NCI-H2081 treated with DMSO at 0.1 percent for 48 hours (cell line): ENCODE measurements at places on chromosomes 13 and 19.

DNA sequence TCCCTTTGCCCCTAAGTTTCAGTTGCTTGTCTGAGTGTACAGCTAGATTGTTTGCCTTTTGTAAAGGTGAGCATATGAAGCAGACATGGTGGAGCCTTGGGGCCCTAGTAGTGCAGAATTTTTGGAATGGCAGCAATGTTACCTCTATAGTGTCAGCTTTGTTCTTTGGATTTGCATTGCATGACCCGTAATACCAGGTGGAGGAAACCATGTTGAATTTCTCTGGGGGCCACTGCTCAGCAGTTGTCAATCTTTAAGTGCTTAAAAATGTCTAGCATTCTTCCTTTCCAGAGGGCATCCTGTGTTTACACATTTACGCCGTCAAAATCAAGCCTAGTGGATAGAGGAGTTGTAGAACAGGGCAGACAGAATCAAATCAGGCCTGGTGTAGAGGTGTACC, 303.3 kb downstream of the ATP8A2 start:
- no peak for DNase-seq

- no peak for DNase-seq
These were observed 347.2 kb downstream of the ZNF536 start for GRCh38 chr19:30719189-30719998.

DNA sequence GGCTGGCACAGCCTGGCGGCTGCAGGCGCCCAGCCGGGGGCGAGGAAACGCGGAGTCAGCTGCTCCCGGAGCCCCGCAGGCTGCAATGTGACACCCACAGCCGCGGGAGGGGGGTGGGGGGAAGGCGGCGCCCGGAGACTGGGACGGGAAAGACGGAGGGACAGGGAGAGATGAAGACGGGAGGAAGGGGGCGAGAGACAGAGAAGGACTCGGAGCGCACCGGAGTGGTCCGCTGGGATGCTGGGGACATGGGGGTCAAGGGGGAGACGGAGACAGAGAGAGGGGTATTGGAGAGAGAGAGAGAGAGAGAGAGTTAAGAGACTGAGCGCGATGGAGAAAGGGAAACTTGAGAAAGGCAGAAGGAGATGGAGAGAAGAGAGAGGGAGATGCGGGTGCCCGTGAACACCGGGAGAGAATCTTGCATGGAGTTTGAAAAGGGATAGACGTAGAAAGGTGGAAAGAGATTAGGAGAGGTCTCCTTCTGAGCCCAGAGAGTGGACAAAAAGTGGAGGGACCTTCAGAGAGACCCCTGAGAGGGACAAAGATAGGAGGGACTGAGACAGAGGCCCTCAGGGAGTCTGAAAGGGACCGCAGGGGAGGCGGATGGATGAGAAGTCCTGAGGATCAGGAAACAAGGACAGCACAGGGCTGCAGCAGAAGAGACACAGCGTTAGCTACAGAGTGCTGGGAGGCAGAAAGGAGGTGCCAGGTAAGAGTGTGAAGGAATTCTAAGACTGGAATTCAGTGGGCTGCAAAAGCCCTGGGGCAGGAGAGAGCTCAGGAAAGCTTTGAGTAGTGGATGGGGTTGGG, 1.0 kb downstream of the SCN1B start:
- DNase-seq = no peak

DNA sequence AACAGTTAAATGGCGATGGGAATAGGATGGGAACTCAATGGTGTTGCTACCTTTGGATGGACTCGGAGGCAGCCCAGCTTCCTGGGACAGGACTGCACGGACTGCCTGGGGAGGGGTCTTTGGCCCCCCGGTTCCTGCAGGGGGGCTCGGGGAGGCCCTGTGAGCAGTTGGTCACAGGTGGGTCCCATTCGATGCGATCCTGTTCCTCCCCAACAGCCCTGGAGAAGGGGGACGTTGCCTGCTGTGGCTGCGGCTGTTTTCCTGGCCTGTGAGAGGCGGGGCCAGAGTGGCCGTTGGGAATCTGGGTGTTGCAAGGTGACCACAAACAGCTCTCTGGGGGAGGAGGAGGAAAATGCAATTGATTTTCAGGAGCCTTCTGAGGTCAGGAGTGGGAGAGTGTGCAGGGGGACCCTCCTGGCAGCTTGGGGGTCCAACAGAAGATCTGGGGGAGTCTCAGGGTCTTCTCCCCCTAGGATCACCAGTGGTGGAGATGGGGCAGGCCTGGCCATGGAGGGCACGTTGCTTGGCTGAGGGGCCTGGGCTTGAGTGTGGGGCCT, 1.9 kb upstream of the PLPPR3 start:
- no peak for DNase-seq

DNA sequence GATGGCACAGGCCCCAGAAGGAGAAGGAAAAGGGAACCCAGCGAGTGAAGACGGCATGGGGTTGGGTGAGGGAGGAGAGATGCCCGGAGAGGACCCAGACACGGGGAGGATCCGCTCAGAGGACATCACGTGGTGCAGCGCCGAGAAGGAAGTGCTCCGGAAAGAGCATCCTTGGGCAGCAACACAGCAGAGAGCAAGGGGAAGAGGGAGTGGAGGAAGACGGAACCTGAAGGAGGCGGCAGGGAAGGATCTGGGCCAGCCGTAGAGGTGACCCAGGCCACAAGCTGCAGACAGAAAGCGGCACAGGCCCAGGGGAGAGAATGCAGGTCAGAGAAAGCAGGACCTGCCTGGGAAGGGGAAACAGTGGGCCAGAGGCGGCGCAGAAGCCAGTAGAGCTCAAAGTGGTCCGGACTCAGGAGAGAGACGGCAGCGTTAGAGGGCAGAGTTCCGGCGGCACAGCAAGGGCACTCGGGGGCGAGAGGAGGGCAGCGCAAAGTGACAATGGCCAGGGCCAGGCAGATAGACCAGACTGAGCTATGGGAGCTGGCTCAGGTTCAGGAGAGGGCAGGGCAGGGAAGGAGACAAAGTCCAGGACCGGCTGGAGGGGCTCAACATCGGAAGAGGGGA, 1.1 kb downstream of the PPP1R12C start:
- DNase-seq = no peak

DNA sequence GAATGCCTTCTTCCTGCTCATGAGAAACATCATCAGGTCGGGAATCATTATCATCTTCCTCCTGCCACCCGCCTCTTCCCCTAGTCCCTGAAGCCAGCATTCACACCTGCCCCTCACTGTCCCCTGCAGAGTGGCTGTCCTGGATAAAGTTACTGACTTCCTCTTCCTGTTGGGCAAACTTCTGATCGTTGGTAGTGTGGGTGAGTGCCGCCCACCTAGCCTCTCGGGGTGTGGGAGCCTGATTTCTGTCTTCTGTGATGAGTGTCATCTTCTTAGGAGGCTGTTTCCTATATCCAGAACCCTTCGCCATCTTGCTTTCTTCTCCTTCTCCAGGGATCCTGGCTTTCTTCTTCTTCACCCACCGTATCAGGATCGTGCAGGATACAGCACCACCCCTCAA, 12.5 kb downstream of the SLC44A2 start:
- no peak for DNase-seq

- no peak for DNase-seq
These were observed 98.4 kb upstream of the RAP2A start for GRCh38 chr13:97335488-97336134.

DNA sequence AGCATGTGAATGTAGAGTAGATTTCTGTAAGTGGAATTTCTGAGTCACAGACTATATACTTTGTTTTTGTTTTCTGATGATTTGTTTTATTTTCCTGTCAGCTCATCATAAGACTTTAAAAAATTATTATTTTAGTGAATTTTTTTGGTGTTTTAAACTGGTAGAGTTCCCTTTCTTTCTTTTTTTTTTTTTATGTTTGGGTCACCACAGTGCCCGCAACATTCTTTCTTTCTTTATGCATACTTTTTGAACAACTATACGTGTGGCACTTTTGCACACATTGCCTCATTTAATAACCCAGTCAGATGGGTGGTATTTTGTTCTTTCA, 46.0 kb downstream of the WDFY2 start:
- DNase-seq = no peak

- no peak for DNase-seq
These were observed 13.6 kb downstream of the TNFSF13B start for GRCh38 chr13:108283110-108283509.

- peak; percentile 89 for DNase-seq
These were observed at the start of gene RAB8A for GRCh38 chr19:16111160-16111908. Gene RAB8A, plus strand, starts transcription at chr19:16111889. Its CDS starts 13 bp downstream, at chr19:16111902.

GRCh38 chr13:95182570-95183265, 118.5 kb downstream of the ABCC4 start:
- DNase-seq = no peak

DNA sequence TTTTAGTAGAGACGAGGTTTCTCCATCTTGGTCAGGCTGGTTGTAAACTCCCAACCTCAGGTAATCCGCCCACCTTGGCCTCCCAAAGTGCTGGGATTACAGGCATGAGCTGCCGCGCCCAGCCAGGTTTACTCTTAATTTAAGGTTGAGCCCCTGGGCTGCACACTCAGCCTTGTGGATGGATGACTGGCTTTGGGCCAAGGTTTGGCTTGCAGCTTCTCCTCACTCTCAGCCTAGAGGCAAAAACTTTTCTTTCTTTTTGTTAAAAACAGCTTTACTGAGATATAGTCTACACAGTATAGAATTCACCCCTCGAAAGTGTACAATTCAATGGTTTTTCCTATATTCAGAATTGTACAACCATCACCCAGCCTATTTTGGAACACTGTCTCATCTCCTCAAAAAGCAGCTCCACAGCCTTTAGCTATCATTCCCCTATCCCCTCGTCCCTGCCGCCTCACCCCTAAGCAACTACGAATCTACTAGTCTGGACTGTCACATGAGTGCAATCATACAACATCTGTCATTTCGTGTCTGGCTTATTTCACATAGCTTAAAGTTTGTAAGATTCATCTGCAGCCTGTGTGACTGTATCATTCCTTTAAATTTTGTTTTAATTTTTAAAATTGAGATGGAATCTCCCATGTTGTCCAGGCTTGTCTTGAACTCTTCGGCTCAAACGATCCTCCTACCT, 14.5 kb upstream of the TSPAN16 start:
- no peak for DNase-seq

DNA sequence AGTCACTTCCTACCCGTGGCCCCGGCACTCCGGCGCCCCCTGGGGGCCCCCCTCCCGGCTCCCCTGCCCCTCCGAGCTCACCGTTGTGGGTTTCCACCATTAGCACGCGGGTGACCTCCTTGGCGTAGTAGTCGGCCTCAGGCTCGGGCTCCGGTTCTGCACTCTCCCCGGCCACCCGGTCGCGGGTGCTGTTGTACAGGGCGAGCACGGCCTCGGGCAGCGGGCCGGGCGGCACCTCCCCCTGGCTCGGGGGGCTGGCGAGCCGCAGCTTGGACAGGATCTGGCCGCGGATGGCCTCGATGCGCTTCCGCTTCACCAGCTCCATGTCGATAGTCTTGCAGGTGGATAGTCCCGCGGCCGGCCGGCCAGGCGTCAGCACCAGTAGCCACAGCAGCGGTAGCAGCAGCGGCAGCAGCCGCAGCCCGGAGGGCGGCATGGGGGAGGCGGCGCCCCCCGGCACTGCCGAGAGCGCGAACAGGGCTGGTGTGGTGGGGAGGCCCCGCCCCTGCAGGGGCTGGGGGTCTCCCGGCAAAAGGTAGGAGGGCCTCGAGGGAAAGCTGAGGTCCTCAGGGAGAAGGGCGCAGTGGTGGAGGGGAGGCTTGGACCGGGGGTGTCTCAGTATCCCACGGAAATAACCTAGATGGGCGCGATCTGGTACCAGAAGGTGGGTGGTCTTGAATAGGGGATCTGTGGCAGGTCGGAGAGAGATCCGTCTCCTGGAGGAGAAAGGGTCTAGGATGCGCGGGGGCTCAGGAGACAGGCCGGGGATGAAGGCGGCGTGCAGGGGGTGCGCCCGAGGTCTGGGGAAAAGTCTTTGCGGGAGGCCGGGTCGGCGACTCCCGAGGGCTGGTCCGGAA, 885 bp downstream of the TGFB1 start:
- no peak for DNase-seq

GRCh38 chr13:34749046-34749445, 193.0 kb upstream of the NBEA start:
- no peak for DNase-seq

GRCh38 chr19:35885225-35885738, 15.1 kb downstream of the NFKBID start:
- no peak for DNase-seq
